Tibial nerve (tissue), 4 donors: ENCODE measurements at places on chromosomes 3 and 15. TPM values are rescaled to one million over a fixed set of nuclear protein-coding genes. Genes with fewer than 3 reads are reported as not detected.

Gene SELENOS
- 80.0 TPM for total RNA-seq

Gene ARGFX
- not detected for total RNA-seq

Gene ZPLD1
- total RNA-seq, result not detected

Gene SPG21
- total RNA-seq, result 90.6 TPM

Gene CCDC9B
- total RNA-seq, result 22.8 TPM

Gene GPR62
- not detected for total RNA-seq

Gene SCAANT1
- not detected for total RNA-seq

Gene SMAD6
- total RNA-seq, result 57.2 TPM

Gene GOLGA6L10
- total RNA-seq, result 0.66 TPM

DNA sequence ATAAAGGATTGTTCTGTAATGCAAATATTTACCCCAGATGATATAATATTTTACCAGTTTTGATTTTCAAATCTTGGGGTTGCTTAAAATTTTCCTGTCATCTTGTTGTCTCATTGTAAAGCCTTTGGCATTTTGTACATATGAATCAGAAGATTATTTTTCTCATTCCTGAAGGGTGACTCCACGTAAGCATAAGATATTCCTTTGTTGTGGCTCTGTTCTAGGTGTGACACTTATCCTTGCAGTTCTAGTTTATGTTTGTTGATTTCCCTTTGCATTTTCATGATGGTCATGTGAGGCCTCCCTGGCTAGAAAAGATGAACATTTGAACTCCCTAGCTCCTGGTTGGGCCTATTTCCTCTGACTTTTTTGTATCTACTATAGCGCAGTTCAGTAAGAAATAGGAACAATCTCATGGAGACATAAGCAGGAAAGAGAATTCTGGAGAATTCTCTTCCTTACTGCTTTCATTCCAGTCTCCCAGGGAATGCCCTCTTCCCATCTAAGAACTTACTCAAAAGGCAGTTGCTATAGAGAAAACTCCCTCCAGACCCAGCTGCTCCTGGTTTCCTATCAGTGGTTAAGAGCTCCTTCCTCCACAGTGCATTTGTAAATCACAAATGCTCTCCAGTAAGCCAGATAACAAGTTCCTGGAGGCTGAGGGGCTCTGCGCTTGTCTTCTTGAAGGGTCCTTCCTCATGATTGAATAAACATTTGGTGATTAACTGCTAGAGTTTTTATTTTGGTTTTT is 124.7 kb downstream of the WNT5A start:
- DNase-seq, result no peak

DNA sequence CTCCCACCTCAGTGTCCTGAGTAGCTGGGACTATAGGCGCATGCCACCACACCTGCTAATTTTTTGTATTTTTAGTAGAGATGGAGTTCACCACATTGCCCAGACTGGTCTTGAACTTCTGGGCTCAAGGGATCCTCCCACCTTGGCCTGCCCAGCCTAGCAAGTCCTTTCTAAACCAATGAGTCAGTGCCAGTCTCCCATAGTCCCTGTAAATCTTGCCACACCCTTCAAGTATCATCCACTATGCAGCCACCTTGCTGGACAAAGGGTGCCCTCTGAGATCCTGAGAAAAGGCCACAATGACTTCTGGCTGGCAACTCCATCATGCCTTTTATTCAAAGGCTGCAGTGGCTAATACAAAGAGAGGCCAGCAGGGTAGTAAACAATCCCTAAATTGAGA is 184.0 kb downstream of the ABHD5 start:
- no peak for DNase-seq

- DNase-seq, result no peak
These were observed 19.8 kb upstream of the HDAC11 start for GRCh38 chr3:13460341-13460736.

GRCh38 chr3:31421314-31422048 is 111.2 kb upstream of the STT3B start:
- no peak for DNase-seq

- no peak for DNase-seq
These were observed 4.4 kb upstream of the LPP start for GRCh38 chr3:188149587-188149986.

GRCh38 chr3:126488185-126488584 is 12.5 kb upstream of the ZXDC start:
- no peak for DNase-seq

DNA sequence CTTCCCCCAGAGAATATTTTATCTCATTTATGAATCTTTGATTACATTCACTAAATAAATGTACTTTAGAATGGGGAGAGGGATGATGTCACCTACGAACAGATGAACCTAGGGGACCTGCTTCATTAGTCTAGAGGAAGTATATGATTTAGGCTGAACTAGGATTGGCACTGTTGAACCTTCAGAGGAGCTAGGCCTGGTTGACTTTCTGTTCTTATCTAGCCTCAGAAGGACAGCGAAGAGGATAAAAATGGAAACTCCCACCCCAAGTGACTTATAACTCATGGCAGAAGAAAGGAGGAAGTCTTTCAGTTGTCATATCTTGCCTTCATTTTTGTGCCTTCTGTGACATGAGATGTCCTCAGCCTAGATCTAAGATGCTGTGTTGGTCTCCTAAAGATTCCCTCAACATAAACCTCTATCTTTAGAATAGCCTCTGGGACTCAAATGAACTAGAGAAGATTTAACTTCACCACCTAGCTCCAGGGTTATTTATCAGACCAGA is 42.6 kb downstream of the POLG start:
- no peak for DNase-seq

GRCh38 chr3:113698956-113699355 is 2.5 kb upstream of the USF3 start:
- DNase-seq, result no peak

DNA sequence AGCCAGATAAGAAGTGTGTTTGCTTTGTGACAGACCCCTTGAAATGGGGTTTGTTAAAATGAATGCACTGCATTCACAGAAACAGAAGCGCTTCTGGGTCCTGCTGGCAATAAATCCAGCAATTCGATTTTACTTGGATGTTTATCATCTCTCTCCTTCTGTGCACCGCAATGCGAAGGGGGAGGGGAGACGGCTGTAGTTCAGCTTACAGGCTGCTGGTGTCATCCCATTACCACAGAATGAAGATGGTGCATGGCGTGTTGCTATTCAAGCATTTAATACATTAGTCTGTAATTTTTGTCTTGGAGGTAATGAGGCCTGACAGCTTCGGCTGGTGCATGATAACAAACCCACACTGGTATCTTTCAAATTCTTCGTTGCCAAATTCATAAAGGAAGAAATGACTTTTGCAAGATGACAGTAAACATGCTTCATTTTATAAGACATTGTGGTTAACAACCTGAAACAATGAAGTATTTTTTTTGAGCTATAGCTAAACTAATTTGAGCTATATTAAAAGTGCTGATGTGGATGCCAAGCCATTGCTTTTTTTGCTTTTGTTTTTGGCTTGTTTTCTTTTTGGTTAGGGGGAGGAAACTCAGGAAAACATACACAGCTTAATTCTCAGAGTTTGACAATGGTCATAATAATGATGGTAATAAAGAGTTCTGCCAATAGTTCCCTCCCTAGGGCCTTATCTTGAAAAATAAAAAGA is 418.3 kb downstream of the OTOL1 start:
- peak; percentile 15 for DNase-seq

- DNase-seq, result no peak
These were observed 2.2 kb downstream of the P2RY14 start for GRCh38 chr3:151276038-151276686.

GRCh38 chr3:125957674-125958510 is 11.1 kb upstream of the ROPN1B start:
- no peak for DNase-seq

- no peak for DNase-seq
These were observed 18.8 kb downstream of the SEC61A1 start for GRCh38 chr3:128070898-128071591.

- DNase-seq, result no peak
These were observed 32.0 kb downstream of the FAIM start for GRCh38 chr3:138640537-138640936.

DNA sequence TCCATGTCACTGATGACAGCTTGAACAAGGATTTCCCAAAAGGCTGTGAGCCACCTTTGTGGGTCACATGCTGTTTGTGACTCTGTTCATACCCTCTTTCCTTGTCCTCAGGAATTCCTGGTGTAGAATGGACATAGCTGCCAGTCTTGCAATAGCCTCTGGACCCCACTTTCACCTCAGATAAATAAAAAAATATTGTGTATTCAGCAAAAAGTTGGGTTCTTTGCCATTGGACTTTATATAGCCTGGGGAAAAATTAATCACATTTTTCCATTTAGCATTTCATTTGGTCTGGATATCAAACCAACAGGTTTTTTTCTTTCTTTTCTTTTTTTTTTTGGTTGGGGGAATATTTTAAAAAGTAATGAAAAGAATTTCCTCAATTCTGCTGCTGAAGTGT is 144.8 kb downstream of the PDCD6IP start:
- no peak for DNase-seq

DNA sequence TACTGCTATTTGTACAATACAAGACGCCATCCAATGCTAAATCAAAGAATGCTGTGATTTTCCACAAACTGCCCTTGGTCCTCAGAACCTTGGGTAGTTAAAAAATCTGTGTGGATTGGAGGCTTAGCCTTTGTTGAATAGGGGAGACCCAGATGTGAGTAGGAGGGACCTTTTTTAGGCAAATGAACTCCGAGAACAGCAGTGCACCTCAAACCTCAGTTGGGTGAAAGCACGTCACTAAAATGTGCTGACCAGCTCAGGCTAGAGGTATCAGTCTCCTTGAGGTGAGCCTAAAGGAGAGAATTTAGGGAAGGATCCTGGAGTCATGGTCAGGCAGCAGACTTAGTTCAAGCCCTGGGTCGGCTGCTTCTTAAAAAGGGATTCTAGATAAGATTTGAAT is 200.7 kb downstream of the SOX2 start:
- DNase-seq, result no peak

- DNase-seq, result no peak
These were observed 47.1 kb downstream of the CORO2B start for GRCh38 chr15:68625853-68626252.

- no peak for DNase-seq
These were observed 730 bp downstream of the DGKG start for GRCh38 chr3:186361246-186361761.

- no peak for DNase-seq
These were observed 76.4 kb upstream of the SCN5A start for GRCh38 chr3:38725726-38726419.

GRCh38 chr3:37742121-37742520 is 119.6 kb upstream of the CTDSPL start:
- DNase-seq, result no peak

DNA sequence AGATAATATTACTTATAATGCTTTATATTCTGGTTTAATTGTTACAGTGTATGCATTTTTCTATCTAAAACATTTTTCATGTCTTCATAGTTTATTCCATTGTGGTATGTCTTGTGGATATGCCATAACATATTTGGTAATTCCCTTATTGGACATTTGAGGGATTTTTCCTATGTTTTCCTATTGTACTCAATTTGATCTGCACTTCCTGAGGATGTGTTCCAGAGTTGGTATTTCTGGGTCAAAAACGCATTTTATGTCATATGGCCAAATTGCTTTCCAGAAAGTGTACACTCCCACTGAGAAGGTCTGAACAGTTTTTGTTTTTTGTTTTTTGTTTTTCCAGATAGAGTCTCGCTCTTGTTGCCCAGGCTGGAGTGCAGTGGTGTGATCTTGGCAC is 6.8 kb downstream of the ARL8B start:
- no peak for DNase-seq

GRCh38 chr3:64260431-64260830 is 35.2 kb upstream of the PRICKLE2 start:
- DNase-seq, result no peak

DNA sequence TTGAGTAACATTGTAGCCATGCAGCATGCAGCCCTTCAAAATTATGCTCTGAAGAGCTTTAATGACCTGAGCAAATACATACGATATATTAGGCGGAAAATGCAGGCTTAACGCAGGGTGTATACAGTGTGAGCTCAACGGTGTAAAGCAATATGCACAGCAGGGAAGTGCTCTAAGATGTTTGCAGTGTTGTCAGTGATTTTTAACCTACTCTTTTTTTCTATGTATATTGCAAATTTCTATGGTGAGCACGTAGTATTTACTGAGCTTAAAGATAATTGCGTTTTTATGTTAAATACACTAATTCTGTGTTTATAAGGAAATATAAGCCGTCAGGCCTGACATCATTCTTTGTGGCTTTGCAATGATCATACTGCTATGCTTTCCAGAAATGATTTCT is 42.1 kb downstream of the DGKG start:
- DNase-seq, result no peak

GRCh38 chr3:155426524-155427230 is 133.2 kb upstream of the STRIT1 start:
- DNase-seq, result no peak
